ENCODE measurements at places on chromosomes 11 and 22. TPM values are rescaled to one million over a fixed set of nuclear protein-coding genes. Genes with fewer than 3 reads are reported as not detected.

- H3K27ac ChIP-seq = no peak overlapping the region
- H3K36me3 ChIP-seq = peaks cover 3% of the 10 kb centered on the region
- no peak for DNase-seq
- H3K4me1 ChIP-seq = peaks cover 10% of the 10 kb centered on the region
- peaks cover 3% of the 10 kb centered on the region for H3K27me3 ChIP-seq
- H3K4me3 ChIP-seq = no peak overlapping the region
Observed at GRCh38 chr22:31104869-31105268, 2.5 kb downstream of the SELENOM start.

DNA sequence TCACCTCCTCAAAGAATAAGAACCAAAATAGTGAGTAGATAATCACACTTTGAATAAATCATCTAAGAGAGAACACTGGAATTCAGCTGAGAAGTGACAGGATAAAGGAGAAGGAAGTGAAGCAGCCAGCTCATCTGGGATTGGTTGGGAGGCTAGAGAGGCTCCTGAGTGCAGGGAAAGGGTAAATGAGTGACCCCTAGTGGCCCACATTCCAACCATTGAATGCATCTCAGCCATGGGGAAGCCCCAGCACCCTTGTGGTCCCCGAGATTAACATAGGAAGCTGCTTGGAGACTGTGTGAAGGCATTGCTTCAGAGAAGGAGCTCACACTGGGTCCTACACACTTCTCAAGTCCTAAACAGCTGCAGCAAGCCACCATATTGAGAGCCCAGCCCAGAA lies 82.3 kb downstream of the JRKL start:
- no peaks in the 10 kb centered on the region for H3K4me1 ChIP-seq
- no peak overlapping the region for H3K4me3 ChIP-seq

DNA sequence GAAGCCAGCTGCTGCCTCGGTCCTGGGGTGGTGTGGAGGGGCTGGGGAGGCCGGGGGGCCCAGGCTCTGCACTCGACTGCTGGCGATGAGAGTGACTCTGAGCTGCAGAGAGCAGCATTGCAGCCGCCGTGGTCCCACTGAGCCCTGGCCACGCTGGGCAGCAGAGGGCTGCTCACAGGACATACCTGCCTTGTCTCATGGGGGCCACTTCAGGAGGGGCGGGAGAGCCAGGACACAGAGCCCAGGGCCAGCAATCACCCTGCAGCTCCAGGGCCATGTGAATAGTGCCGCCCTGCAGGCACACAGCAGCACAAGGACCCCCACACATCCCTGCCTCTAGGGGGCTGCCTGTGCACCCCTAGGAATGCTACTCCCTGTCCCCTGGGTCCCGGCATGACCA lies 147.0 kb downstream of the CRYBB2 start:
- no peaks in the 10 kb centered on the region for H3K27me3 ChIP-seq
- H3K4me3 ChIP-seq = no peak overlapping the region
- peaks cover 4% of the 10 kb centered on the region for H3K36me3 ChIP-seq
- peaks cover 6% of the 10 kb centered on the region for H3K4me1 ChIP-seq

- no peaks in the 10 kb centered on the region for H3K36me3 ChIP-seq
- no peak overlapping the region for H3K27ac ChIP-seq
- peaks cover 2% of the 10 kb centered on the region for H3K27me3 ChIP-seq
- H3K4me3 ChIP-seq = no peak overlapping the region
- H3K4me1 ChIP-seq = no peaks in the 10 kb centered on the region
Observed at GRCh38 chr11:110777775-110778174, 65.5 kb upstream of the ARHGAP20 start.

- no peak overlapping the region for H3K27ac ChIP-seq
- H3K4me1 ChIP-seq = no peaks in the 10 kb centered on the region
- peaks cover 10% of the 10 kb centered on the region for H3K27me3 ChIP-seq
- H3K36me3 ChIP-seq = peaks cover 1% of the 10 kb centered on the region
Observed at GRCh38 chr22:32701034-32701433, 100.5 kb upstream of the TIMP3 start.

DNA sequence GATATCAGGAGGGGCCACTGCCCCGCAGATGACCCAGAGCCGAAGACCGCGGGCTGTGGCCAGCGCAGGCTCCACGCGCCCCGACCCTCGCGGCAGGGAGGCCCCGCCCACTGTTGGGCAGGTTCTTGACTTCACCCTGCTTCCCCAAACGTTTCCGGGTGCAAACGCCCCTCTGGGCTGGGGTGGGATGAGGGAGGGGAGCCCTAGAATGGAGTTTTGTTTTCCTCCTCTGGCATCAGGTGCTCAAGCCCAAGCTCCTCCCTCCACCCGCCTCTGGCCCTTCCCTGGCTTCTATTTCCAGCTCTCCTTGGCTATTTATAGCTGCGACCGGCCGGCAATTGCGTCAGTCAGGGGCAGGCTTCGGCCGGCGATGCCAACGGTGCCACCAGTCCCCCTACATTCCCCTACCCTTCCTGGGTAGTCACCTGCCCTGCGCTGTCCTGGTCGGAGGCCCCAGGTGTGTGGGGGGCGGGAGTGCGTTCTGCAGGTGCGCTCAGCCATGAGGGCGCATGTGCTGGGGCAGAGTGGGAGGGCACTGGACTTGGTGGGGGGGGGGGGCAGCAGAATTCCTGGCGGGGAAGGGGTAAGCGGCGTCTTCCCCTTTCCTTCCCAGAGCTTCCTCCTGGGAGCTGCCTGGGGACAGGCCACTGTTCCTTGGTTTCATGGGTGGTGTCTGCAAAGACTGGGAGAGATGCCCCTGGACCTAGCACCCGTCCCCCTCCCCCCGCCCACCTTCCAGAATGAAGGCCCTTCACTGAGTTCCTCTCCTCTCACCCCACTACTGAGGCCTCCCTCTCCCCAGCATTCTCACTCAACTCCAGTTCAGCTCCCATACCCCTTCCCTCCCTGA lies 23.6 kb downstream of the DUSP8 start:
- H3K4me3 ChIP-seq = no peak overlapping the region
- H3K4me1 ChIP-seq = no peaks in the 10 kb centered on the region
- no peak for DNase-seq
- H3K27ac ChIP-seq = no peak overlapping the region
- no peaks in the 10 kb centered on the region for H3K36me3 ChIP-seq

- no peaks in the 10 kb centered on the region for H3K36me3 ChIP-seq
- H3K4me3 ChIP-seq = no peak overlapping the region
- DNase-seq = no peak
Observed at GRCh38 chr11:134792044-134792443, 380.0 kb upstream of the B3GAT1 start.

Gene RFPL3
- total RNA-seq = not detected

- no peak overlapping the region for H3K4me3 ChIP-seq
- DNase-seq = no peak
- no peak overlapping the region for H3K27ac ChIP-seq
- peaks cover 3% of the 10 kb centered on the region for H3K27me3 ChIP-seq
Observed at GRCh38 chr22:26894766-26895485, 237.5 kb downstream of the MIAT start.

GRCh38 chr11:22331771-22332170 lies 6.4 kb upstream of the SLC17A6 start:
- H3K27ac ChIP-seq = no peak overlapping the region
- DNase-seq = no peak
- H3K4me3 ChIP-seq = no peak overlapping the region

Gene SYT12
- not detected for total RNA-seq

GRCh38 chr11:71472357-71472885 lies 19.4 kb downstream of the NADSYN1 start:
- no peak overlapping the region for H3K27ac ChIP-seq
- DNase-seq = no peak
- no peak overlapping the region for H3K4me3 ChIP-seq
- H3K27me3 ChIP-seq = no peaks in the 10 kb centered on the region
- peaks cover 39% of the 10 kb centered on the region for H3K36me3 ChIP-seq

DNA sequence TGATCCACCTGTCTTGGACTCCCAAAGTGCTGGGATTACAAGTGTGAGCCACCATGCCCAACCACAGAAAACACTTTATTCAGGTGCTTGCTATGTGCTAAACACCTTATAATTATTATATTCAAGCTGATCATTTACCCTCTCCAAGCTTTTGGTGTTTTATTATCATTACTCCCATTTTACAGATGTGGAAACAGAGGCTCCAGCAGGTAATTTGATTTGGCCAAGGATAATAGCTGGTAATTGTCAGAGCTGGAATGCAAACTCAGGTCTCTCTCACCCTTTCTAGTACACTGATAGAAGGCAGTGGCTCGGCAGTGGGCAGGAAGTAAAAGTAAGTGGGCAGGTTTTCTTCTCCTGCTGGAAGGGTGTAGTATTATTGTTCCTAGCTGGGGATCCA lies 3.8 kb upstream of the TPST2 start:
- H3K4me3 ChIP-seq = no peak overlapping the region
- peaks cover 13% of the 10 kb centered on the region for H3K27me3 ChIP-seq
- DNase-seq = no peak

GRCh38 chr22:35685731-35686130 lies 31.9 kb upstream of the APOL5 start:
- no peak for DNase-seq
- H3K27me3 ChIP-seq = peaks cover 5% of the 10 kb centered on the region
- H3K4me1 ChIP-seq = peaks cover under 1% of the 10 kb centered on the region

DNA sequence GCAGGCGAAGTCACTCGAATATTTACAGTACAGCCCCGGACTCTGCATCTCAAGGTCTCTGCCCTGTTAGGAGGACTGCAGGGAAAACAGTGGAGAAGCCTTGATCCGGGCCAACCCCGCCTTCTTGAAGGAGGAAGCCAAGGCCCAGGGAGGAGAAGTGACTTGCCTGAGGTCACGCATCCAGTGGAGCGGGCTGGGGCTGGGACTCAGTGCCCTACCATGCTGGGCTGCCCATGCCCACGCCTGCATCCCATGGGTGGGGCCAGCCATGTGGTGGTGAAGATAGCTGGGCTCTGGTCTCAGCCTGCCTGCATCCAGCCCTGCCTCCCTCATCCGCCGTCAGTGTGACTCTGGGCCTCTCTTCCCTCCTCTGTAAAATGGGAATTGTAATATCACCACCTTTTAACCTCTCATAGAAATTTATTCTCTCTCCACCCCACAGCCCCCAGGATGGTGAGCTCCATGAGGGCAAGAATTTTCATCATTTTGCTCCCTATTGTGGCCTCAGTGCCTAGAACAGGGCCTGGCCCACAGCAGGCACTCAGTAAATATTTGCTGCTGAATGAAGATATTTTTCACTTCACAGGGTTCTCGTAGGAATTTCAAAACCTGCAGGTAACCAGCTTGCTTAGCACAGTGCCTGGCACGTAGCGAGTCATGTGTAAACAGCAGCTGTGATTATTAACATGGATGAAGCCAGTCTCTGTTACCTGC lies 57.3 kb downstream of the OTOG start:
- H3K27ac ChIP-seq = no peak overlapping the region
- H3K4me1 ChIP-seq = peaks cover 7% of the 10 kb centered on the region
- no peak overlapping the region for H3K4me3 ChIP-seq
- H3K27me3 ChIP-seq = no peaks in the 10 kb centered on the region
- no peaks in the 10 kb centered on the region for H3K36me3 ChIP-seq
- no peak for DNase-seq

- no peak overlapping the region for H3K4me3 ChIP-seq
- no peak overlapping the region for H3K27ac ChIP-seq
- DNase-seq = no peak
- no peaks in the 10 kb centered on the region for H3K4me1 ChIP-seq
Observed at GRCh38 chr11:75190652-75191329, 39.9 kb downstream of the SLCO2B1 start.

- H3K36me3 ChIP-seq = no peaks in the 10 kb centered on the region
- peaks cover 8% of the 10 kb centered on the region for H3K27me3 ChIP-seq
- H3K4me3 ChIP-seq = no peak overlapping the region
- no peak overlapping the region for H3K27ac ChIP-seq
Observed at GRCh38 chr11:19259487-19260345, 19.0 kb upstream of the E2F8 start.

DNA sequence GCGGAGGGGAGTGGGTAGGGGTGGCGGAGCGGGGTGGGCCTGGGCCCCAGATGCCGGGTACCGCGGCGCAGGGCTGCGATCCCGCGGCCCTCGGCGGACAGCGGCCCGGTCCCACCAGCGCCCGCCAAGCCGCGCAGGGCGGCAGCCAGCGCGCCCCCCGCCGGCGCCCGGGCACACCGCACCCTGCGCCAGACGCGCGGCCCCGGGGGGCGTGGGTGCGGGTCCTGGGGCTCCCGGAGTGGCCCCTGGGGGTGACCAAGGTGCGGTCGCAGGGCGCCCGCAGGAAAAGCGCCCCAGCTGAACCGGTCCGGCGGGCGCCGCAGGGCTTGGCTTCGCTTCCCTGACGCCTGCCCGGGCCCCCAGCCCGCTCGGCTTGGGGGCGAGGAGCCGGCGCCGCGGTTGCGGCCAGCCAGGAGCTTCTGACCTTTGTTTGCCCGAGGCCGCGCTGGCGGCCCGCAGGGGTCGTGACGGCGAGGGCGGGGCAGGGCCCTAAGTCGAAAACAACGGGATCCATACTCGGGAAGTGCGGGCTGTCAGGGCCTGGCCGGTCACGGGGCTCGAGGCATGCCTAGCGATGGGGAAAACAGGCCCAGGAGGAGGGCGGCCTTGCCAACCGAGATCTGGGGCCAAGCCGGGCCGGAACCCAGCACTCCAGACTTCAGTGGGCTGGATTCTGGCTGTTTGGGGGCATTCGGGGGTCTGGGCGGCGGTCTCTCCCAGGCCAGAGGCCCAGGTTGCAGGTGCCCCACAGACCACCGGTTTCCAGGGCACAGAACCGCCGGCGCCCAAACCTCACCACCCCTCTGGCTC lies 581 bp upstream of the AP5B1 start:
- H3K4me3 ChIP-seq = no peak overlapping the region
- H3K4me1 ChIP-seq = peaks cover 31% of the 10 kb centered on the region
- peaks cover 20% of the 10 kb centered on the region for H3K36me3 ChIP-seq
- peaks cover 18% of the 10 kb centered on the region for H3K27me3 ChIP-seq
- no peak overlapping the region for H3K27ac ChIP-seq

- DNase-seq = no peak
- H3K27me3 ChIP-seq = peaks cover 18% of the 10 kb centered on the region
- no peaks in the 10 kb centered on the region for H3K36me3 ChIP-seq
- H3K4me1 ChIP-seq = no peaks in the 10 kb centered on the region
- H3K27ac ChIP-seq = no peak overlapping the region
Observed at GRCh38 chr11:131246663-131247062, 123.8 kb upstream of the NTM start.

Gene DGCR6L
- 29.0 TPM for total RNA-seq

DNA sequence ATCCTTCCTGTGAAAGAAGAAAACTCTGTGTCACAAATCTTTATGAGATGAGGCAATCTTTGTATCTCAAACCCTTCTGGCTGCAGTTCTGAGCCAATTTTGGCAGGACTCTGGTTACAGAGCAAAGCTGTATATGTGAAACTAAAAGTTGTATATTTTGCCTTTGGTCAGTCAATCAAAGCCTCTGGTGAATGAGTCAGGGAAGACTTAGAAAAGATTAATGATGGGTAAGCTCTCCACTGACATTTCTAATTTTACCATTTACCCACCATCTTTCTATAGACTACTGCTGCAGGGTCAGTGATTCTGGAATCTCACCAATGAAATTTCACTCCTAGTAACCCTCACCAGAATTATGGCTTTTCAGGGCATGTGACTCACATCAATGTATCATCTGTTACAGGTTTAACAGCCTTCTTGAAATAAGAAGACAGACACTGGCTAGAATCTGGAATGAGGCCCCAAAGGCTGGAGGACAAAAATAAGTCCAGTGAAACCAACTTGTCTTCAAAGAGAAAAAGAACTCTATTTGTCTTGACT lies 43.3 kb downstream of the USP35 start:
- H3K4me3 ChIP-seq = no peak overlapping the region
- peaks cover 67% of the 10 kb centered on the region for H3K36me3 ChIP-seq
- peaks cover 60% of the 10 kb centered on the region for H3K4me1 ChIP-seq
- H3K27ac ChIP-seq = no peak overlapping the region
- no peaks in the 10 kb centered on the region for H3K27me3 ChIP-seq

Gene SLC35E4
- 8.3 TPM for total RNA-seq

Gene RAB3IL1
- not detected for total RNA-seq

GRCh38 chr22:28736301-28737155 lies 5.1 kb downstream of the CHEK2 start:
- H3K4me3 ChIP-seq = no peak overlapping the region
- H3K27me3 ChIP-seq = no peaks in the 10 kb centered on the region
- peaks cover 38% of the 10 kb centered on the region for H3K36me3 ChIP-seq
- peaks cover 20% of the 10 kb centered on the region for H3K4me1 ChIP-seq
